ENCODE measurements at places on chromosomes 13 and 19. TPM values are rescaled to one million over a fixed set of nuclear protein-coding genes. Genes with fewer than 3 reads are reported as not detected.

DNA sequence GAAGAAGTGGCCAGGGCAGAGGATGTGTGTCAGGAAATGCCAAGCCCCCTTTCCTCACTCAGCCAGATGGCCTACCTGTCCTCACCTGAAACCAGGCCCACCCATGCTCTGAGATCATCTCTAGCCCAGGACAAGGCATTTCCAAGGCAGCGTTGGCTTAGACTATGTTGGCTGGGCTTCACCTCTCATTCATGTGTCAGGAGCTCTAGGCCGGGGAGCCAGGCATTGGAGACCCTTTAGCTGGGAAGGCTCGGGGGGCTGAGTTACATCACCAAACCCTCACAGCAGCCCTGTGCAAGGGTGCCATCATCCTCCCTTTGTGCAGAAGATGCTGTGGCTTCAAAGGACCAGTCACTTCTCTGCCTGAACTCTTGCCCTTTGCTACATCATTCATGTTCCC, 40.0 kb downstream of the COL4A2 start:
- peaks cover 21% of the 10 kb centered on the region for H3K36me3 ChIP-seq
- no peaks in the 10 kb centered on the region for H3K27me3 ChIP-seq
- no peak overlapping the region for H3K4me3 ChIP-seq
- H3K4me1 ChIP-seq = peaks cover 39% of the 10 kb centered on the region
- H3K27ac ChIP-seq = peak overlapping the region; percentile 60

DNA sequence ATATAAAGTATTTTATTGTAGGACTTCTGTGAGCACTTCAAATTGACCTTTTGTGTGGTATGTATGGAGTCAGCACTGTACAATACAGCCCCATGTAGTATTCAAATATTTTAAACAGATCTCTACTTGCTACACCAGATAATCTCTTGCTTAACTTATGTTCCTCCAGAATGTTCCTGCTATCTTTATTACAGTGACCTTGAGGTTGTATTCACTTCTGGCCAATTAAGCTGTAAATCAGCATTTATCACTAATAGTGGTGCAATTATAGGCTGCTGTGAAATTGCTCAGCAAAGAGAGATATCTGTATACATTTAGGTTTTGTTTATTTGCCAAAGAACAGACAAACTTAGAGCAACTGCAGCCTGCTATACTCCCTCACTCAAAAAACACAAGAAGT, 1218.6 kb downstream of the PCDH17 start:
- no peak for DNase-seq
- no peak overlapping the region for H3K4me3 ChIP-seq
- peaks cover 9% of the 10 kb centered on the region for H3K4me1 ChIP-seq
- H3K27me3 ChIP-seq = no peaks in the 10 kb centered on the region
- no peaks in the 10 kb centered on the region for H3K36me3 ChIP-seq

Gene MAST1
- 5.6 TPM for total RNA-seq

Gene ELSPBP1
- total RNA-seq = not detected
